ENCODE measurements at places on chromosomes 6 and 20.

GRCh38 chr6:15915508-15916178 lies 213.2 kb upstream of the MYLIP start:
- DNase-seq, result no peak

- DNase-seq, result no peak
Measured at GRCh38 chr6:29566856-29567255, 7.3 kb upstream of the UBD start.

- no peak for DNase-seq
Measured at GRCh38 chr20:15705975-15706374, 867.3 kb downstream of the KIF16B start.

GRCh38 chr6:119957195-119957594 lies 607.6 kb upstream of the MAN1A1 start:
- DNase-seq, result no peak

DNA sequence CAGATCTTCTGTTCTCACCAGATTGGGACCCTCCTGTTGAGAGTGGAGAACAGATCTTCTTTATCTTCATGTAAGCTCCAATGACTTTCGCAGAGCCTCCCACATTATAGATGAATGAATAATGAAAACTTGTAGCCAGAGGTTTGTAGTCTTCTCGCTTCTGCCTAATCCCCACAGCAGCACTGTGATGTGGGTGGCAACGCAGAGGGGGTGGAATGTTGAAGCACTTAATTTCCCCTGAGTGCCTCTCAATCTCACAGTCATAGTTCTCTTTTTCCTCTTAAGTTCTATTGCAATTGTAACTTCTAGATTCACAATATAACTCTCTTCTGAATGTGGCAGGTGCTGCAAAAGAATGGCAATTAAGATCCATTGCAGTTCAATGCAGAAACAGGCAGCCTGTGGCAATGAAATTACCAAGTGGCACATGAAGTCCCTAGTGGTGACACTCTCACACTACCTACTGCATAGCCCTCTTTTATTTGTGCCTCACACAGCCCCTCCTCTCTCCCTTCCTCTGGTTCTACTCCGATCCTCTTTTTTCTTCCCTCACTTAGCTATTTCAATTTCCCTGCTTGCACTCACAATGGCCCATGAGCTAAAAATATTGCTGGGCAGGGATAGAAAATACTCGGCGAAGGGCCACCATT lies 281.9 kb downstream of the UBE3D start:
- DNase-seq, result no peak
